AG04450 (cell line): ENCODE measurements at places on chromosomes 3 and 15.

GRCh38 chr3:135218304-135218703 is 423.2 kb downstream of the EPHB1 start:
- no peak for DNase-seq

DNA sequence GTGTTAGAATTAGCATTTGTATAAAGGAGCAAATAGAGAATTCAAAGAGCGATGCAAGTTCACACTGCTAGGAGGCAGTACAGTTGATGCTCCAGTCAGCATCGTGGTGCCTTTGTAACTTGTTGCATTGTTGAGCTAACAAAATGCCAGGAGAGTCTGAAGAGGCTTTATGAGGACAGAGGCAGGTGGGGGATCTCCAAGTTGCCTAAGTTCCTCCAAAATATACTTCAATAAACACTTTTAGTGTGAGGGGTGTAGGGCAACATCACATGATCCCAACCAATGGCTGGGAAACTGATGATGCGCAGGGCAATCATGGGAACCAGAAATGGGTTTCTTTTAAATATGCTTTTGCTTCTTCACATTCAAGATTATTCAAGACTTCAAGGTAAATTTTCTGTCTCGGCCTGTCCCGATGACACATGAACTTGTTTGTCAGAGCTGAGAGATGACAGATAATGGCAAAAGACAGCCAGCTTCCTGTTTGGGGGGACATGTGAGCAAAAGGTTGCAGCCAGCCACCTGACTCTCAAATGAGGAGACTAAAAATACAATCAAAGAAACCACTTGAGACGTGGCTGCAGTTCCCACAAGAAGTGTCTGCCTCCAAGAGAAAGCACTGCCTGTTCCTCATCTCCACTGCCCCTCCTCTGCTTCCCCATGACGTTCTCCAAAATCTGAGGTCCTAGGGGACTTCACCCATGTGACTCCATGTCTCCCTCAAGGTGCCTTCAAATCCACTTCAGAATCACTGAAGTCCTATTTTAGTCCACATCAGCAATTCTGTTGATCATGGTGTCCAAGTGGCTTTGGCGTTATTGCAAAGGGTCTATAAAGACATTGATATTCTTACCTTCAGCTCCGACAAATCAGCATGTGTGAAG is 39.3 kb downstream of the KLHL6 start:
- no peak for DNase-seq

DNA sequence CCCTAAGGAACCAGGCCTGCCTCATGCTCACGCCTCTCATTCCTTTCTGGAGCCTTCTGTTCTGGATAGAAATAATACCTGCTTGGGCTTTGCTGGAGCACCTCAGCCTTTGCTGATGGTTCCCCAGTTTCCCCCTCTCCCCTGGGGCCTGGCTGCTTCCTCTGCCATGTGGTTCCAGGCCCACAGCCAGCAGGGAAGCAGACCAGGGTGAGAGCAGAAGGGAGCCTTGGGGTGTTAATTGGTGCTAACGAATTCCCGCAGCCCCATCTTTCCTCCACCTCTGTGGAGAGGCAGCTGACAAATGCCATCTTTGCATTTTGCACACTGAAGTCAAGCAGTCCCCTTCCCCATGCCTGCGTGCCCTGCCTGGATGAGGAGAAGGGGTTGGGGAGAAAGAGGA is 13.1 kb upstream of the CORO2B start:
- no peak for DNase-seq

GRCh38 chr15:56964182-56964581 is 45.7 kb downstream of the TCF12 start:
- no peak for DNase-seq

DNA sequence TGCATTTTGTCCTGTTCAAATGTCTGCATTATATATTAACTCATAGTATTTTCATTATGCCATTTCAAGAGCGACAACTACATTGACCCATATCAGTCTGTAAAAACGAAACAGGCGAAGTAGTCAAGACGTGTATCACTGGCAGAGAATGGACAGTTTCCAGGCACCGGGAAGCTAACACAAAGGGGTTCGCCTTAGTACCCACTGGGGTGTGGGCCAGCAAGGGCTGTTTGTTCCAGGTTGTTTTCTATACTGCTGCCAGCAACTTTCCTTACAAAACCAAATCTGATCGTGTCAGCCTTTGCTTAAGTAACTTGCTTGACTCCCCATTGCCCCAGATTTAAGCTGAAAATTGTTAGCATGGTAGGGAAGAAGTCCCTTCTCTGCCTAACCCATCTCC is 87.1 kb downstream of the CGNL1 start:
- no peak for DNase-seq
